Tongue (tissue), 3 donors: ENCODE measurements at places on chromosomes 5 and 9. TPM values are rescaled to one million over a fixed set of nuclear protein-coding genes. Genes with fewer than 3 reads are reported as not detected.

- DNase-seq = no peak
Observed at GRCh38 chr9:92350740-92351133, 25.0 kb downstream of the CENPP start.

- DNase-seq = peak; percentile 59
Observed at GRCh38 chr9:16136451-16136850, 583.6 kb downstream of the CCDC171 start.

DNA sequence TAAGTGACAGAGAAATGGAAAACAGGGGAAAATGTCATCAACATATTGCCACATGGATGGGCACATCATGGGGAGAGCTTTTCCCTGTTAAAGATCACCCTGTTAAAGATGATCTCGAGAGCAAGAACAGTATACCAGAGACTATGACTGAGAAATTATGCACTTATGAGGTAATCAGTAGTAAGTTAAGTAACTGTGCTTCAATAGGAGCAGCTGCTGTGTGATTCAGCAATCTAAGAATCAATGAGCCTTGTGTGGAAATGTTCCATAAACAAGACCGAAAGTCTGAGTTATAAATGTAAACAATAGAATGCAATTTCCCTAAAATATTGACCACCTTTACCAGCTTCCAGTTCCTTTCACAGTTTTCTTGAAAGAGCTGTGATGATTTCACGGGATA, 582.3 kb downstream of the CAAP1 start:
- no peak for DNase-seq

DNA sequence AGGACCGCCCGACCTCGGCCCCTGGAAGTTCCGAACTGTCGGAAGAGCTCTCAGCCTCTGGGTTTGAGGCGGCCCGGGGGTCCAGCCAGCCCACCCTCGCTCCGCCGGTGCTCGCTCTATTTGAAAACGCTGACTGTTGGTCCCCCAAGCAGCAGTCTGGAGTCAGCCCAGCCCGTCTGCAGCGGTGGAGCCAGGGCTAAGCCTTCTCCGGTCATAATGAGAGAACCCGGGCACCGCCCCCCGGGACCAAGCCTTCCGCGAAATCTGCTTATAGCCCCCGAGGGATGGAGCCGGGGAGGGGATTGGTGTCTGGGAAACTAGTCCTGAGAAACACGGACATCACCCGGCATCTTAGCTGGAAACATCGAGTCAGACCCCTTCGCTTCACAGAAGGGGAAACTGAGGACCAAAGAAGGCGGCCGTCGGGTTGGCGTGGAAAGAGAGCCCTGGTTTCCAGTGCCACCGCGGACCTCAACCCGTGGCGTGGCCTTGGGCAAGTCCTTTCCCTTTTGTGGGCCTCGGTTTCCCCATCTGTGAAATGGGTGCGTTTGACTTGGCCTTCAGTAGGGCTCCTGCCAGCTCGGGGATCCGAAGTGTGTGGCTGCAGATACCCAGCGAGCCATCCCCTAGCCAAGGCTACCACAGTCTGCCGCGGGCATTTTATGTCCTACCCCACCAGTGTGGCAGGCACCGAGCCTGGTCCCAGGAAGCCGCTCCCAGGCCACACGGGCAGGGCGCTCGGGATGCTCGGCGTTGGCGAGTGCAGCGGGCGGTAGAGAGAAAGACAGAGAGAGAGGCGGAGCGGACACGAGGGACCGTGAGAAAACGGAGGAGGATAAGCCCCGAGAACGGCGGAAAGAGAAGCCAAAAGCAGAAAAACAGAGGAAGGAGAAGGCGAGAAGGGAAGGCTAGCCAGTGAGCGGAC, 857 bp downstream of the ADAM19 start:
- DNase-seq = peak; percentile 62

DNA sequence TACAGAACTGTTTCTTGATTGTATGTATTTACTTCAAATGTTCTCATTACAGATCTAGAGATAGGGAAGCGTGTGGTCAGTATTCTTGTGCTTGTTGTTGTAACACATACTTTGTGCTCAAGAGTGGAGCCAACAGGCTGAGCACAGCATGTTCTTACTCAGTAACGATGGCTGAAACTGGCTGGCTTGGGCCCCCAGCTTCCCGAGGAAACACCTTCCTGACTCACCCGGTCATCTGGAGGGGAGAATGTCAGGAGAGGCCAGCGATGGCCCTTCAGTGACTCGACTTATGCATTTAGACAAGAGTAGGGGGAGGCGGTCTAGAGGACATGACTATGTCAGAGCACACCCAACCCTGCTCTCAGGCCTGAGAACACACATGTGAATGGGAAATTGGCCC, 25.6 kb downstream of the ZNF474 start:
- no peak for DNase-seq

DNA sequence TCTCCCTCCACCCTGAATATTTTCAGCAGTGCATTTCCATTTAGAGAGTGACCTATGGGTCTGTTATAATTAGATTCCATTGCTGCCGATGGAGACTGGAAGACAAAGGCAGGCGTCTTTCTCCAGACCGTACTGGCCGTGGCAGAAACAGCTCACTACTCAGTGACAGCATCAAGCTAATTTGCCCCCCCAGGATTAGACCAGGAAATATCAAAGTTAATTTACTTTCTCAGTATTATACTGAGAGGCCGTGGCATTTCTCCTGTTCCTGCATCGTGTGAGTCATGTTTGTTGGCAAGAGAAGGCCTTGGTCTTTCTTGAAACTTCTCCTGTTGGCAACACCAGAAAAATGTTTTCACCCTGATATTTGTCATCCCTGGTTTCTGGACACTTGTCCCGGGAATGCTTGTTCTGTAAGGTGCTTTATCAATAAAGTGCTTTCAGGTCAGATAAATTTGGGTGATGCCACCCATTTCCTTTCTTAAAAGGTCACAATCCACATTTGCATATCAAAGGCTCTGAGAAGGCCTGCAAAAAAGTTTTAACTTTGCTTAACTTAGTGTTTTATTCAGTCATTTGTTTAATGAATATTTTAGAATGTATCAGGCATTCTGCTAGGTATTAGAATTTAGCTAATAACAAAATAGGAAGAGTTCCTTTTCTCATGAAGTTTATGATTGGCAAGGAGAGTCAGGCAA, 28.4 kb downstream of the SV2C start:
- no peak for DNase-seq

Gene SLC36A3
- total RNA-seq = not detected

Gene SH3PXD2B
- 24.0 TPM for total RNA-seq

DNA sequence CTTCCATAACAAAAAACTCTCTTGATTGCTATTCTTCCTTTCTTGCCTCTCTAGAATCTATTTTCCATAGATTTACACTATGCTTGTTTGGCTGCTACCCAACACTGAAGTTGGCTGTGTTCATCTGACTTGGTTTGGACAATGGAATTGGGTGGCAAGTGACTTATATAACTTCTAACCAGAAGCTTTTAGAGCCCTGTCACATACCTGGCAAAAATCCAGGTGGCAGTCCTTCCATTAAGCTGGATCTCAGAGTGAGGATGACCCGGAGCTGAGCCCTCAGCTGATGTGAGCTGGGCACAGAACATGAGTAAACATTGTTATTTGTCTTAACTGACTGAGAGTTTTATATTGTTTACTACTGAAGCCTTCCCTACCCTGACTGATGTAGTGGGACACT, 225.7 kb downstream of the TLR4 start:
- no peak for DNase-seq

Gene PHF24
- 0.31 TPM for total RNA-seq

Gene CER1
- total RNA-seq = not detected

DNA sequence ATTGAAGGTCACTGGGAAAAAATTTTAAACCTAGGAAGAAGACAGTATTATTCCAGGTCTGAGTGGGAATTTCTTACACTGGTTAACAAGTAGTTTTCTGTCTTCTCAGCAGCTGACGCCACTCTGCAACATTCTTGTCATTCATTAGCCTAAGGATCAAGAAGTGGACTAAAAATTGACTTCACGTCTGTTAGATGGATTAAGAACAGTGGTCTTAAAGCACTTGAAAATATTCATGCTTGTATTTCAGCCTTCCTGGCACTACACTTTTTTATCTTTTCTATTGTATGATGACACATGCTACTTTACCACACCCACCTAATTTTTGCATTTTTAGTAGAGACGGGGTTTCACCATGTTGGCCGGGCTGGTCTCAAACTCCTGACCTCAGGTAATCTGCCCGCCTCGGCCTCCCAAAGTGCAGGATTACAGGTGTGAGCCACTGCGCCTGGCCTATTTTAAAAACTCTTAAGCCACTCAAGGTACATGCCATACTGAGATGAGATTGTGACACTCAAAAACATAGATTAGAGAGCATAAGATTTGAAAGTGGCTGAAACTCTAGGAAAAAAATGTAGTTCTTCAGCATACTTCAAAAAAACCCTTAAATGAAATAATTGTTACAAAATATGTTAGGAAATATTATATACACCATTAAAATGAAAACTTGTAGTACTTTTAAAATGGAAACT, 8.4 kb downstream of the MATR3 start:
- DNase-seq = no peak

GRCh38 chr9:35756275-35757225, 2.5 kb upstream of the MSMP start:
- peak; percentile 71 for DNase-seq

DNA sequence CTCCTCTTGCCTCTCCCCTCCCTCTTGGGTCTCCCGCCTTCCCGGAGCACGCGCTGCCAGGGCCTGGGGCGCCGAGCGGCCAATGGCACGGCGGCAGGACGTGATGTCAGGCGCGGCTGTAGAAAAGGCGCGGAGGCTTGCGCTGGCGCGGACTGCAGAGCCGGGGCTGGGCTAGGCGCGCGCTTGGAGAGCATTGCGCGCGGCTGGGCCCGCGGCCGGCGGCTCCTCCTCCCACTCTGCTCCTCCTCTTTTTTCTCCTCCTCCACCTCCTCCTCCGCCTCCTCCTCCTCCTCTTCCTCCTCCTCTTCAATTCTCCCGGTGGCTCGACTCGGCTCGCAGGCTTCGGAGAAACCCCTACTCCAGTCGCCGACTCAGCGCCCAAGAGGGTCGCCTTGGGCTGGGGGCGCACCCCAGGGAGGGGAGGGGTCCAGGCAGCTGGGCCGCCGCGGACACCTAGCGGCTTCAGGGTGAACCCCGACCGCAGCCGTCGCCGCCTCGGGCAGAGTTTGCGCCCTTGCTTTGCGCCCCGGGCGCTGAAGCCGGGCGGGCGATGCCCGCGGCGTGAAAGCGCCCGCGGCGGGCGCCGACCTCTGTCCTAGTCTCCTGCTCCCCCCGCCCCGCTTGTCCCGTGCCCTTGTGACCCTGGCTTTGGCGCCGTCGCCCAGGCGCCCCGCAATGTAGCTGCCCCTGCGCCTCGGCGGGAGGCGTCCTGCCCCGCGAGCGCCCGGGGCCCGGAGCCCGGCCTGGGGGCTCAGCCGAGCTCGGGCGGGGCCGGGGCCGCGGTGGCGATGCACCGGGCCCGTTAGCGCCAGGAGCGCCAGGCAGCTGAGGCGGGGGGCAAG, at the start of gene LHX2:
LHX2 (plus strand) TSS at position 309 of the 842 bp plus-strand sequence. CDS start 581 bp downstream, outside the sequence.
- DNase-seq = peak; percentile 90

DNA sequence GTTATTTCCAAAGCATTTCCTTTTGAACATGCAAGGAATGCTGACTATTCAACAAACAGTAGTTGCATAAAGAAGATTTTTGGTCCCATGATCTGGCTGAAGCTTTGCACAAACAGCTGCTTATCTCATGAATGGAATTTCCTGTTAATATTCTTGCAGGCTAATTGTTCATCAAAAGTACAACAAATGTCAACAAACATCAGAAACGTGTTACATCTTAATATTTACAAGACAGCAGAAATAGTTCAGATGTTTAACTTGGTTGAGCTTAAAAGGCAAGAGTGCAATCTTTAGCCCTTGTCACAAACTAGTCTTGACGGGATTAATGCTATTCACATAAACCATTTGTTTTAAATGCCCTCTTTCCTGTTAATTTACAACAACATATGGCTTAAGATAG, 47.9 kb upstream of the BASP1 start:
- no peak for DNase-seq

GRCh38 chr9:34403554-34404380, 27.1 kb upstream of the MYORG start:
- peak; percentile 82 for DNase-seq

DNA sequence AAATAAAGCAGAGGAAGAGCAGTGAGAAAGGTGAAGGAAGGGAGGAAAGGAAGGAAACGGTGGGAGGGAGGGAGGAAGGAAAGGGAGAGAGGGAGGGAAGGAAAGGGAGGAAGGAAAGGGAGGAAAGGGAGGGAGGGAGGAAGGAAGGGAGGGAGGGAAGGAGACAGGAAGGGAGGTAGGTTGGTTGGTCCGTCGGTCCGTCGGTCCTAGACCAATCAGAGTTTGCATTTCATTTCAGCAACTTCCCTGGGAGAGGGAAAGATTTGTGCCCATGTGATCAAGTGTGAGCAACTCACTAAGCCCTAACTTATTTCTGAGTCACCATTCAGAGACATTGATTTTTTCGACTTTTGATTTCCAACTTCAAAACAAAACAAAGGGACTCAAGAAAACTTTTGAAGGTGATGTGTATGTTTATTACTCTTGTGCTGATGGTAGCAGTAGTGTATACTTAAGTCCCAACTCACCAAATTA, 18.8 kb downstream of the NANS start:
- no peak for DNase-seq

- DNase-seq = no peak
Observed at GRCh38 chr5:35031276-35031675, 16.5 kb downstream of the AGXT2 start.

- DNase-seq = no peak
Observed at GRCh38 chr5:29162297-29162696, 2031.2 kb upstream of the CDH6 start.

Gene GBGT1
- 5.1 TPM for total RNA-seq

Gene F2RL1
- 2.3 TPM for total RNA-seq

Gene PTPN3
- total RNA-seq = 5.9 TPM

DNA sequence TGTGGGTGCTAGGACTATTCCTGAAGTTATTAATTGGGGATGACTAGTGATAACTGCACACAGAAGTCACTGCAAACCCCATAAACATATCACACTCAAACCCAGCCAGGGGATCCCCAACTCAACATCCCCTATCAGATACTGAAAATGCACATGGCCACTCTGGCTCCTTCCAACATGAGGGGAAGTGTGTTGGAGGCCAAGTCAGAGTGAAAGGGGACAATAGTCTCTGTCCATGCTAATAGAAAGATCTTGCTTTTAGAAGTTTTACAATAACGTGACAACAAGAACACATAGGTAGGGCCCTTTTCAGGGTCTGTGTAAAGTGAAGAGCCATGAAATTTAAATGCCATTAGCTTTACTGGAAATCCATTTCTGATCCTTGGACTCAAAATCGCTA, 98.8 kb upstream of the SEMA6A start:
- DNase-seq = no peak

Gene CA9
- 0.82 TPM for total RNA-seq

DNA sequence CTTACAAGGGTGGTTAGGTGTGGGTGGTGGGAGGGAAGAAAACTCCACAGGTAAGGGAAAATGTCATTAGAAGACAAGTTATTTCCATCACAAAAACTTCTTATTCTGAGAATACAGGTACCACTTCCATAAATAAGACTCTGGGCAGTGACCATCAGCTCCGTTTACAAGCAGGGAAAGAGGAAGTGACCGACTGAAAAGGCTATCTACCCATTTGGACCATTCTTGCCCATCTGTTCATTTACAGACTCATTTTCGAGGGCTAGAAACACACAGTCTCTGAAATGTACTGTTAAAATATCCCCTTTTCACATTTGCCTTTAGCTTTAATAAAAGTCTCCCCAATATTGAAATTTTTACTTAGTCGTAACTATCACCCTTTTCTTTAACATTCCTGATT, 79.5 kb downstream of the TTC39B start:
- DNase-seq = no peak
